ENCODE measurements at places on chromosomes 5 and 9.

- no peak for DNase-seq
Observed at GRCh38 chr5:159602434-159602833, 272.1 kb upstream of the IL12B start.

GRCh38 chr9:85978496-85978895 lies 37.5 kb downstream of the NAA35 start:
- DNase-seq: no peak

DNA sequence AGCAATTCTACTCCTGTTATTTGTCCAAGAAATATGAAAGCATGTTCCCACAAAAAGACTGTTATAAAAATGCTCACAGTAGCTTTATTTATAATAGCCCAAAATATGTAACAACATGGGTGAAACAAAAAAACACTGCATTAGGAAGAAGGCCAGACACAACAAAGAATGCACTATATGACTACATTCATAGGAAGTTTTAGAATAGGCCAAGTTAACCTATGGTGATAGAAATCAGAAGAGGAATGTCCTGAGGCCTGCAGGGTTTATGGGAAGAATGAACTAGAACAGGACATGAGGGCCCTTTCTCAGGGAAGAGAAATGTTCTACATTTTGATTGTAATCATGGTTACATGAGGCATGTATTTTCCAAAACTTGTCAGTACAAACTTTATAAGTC lies 24.7 kb upstream of the TAS2R1 start:
- DNase-seq: no peak

GRCh38 chr9:14797435-14797834 lies 74.9 kb upstream of the CER1 start:
- no peak for DNase-seq

- no peak for DNase-seq
Observed at GRCh38 chr9:30591461-30591860, 1793.0 kb upstream of the ACO1 start.

DNA sequence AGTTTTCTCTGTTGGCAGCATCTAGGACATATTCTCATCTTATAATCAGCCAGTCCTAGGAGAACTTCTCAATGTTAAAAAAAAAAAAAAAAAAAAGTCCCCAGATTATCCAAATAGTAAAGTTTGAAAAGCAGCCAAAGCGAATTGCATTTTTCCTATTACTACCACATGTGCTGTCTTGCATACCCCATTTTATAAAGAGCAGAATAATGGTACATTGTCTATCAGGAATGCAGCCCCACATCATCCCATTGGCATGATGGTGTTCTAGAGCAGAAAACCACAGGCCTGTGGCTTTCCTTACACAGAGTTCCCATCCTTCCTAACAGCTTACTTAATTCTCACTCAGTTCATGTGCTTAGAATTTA lies 381.6 kb downstream of the TMEM38B start:
- DNase-seq: no peak

DNA sequence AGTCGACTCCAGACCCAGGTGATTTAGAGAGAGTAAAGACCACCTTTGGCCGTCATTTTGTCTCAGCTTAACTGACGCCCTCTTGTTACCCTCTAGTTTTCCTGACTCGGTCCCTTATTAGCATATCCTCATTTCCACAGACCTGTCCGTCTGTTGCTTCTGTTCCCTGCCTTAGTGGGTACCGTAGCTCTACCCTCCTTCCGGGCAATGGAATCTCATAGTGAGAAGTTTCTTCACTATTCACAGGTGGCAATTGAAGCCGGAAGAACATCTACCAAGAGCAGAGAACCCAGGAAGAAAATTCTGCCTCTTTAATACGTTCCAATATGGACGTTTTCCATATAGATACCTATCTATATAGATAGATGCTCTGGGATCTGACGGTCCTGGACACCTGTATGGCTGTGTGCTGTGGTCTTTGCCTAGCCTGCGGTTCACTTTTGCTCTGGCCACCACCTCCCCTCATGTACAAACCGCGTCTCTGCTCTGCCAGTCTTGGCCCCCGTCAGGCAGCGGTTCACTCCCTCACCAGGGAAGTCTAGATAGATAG lies 652 bp upstream of the TMEM161B start:
- DNase-seq: no peak

GRCh38 chr5:150081541-150082283 lies 4.6 kb downstream of the CSF1R start:
- DNase-seq: no peak

DNA sequence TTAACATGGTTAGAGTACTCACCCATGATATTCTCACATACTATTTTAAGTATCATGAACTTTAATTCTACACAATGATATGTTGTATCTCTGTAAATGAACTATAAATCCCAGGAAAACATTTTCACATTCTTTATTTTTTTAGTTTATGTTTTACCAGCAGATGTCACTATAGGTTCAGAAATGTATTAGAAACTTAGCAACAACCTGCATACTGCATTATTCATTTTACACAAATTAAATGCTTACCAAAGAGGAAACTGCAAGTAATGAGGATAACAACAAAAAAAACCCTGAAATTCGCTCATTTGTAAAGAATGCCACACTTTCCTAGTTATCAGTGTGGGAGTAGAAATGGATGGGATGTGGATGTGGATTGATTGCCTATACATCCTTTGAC lies 217.5 kb upstream of the OTULINL start:
- DNase-seq: no peak

- no peak for DNase-seq
Observed at GRCh38 chr5:73103870-73104299, 16.5 kb upstream of the TMEM171 start.

GRCh38 chr9:101691657-101692056 lies 46.8 kb downstream of the GRIN3A start:
- no peak for DNase-seq

GRCh38 chr9:5571629-5572232 lies 57.2 kb upstream of the RIC1 start:
- DNase-seq: no peak

- no peak for DNase-seq
Observed at GRCh38 chr9:27664121-27664779, 91.0 kb upstream of the C9orf72 start.

Data from omental fat pad (tissue), 4 donors.